Activated T-helper 1 cell treated with anti-CD3 and anti-CD28 coated beads, Interleukin-12 subunit alpha, Interleukin-12 subunit beta, Interleukin-2, Interleukin-4 antibody, amounts not matched to agents 30 ng/mL and 10 ng/mL and 1 ng/mL, durations not matched to agents 14 hours and 24 hours and 36 hours (primary cell): ENCODE measurements at places on chromosomes 1 and 21.
A peak's percentile ranks its signal among the peaks of the same experiment; 100 is the strongest.

DNA sequence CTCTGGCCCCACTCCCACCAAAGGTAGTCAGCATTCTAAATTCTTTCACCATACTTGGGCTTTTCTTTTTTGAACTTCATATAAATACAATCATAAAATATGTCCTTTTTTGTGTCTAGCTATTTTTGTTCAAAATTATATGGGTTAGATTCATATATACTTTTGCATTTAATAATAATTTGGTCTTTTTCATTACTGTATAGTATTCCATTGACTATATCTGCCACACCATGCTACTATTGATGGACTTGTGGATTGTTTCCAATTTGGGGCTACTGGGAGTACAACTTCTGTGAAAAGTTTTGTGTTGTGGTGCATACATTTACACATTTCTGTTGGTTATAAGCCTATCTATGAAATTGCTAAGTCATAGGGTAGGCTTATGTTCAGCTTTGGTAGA is 85.7 kb downstream of the GLUL start:
- no peak overlapping the region for H3K27ac ChIP-seq
- no peaks in the 10 kb centered on the region for H3K36me3 ChIP-seq
- no peak for DNase-seq

- peaks cover 2% of the 10 kb centered on the region for H3K27me3 ChIP-seq
- H3K36me3 ChIP-seq, result peaks cover 55% of the 10 kb centered on the region
- peak overlapping the region; percentile 95 for H3K4me3 ChIP-seq
- peaks cover 72% of the 10 kb centered on the region for H3K4me1 ChIP-seq
- peak overlapping the region; percentile 92 for H3K27ac ChIP-seq
These were observed 1.2 kb downstream of the RUNX3 start for GRCh38 chr1:24928689-24929397.

DNA sequence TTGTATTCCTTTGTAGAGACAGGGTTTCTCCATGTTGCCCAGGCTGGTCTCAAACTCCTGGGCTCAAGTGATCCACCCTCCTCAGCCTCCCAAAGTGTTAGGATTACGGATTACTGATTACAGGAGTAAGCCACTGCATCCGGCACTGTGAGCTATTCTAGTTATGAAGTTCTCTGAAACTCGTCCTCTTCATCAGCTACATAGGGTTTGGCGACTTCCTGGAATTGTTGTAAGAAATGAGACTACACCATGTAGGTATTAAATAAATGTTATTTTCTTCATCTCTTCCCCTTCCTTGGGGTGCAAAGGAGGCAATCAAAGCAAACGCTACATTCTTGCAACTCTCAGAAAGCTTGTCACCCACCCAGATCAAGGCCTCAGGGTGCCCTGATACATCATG is 131.2 kb upstream of the TIAM1 start:
- no peak overlapping the region for H3K27ac ChIP-seq
- peaks cover 13% of the 10 kb centered on the region for H3K27me3 ChIP-seq
- no peaks in the 10 kb centered on the region for H3K4me1 ChIP-seq
- no peak for DNase-seq
- H3K4me3 ChIP-seq, result no peak overlapping the region

DNA sequence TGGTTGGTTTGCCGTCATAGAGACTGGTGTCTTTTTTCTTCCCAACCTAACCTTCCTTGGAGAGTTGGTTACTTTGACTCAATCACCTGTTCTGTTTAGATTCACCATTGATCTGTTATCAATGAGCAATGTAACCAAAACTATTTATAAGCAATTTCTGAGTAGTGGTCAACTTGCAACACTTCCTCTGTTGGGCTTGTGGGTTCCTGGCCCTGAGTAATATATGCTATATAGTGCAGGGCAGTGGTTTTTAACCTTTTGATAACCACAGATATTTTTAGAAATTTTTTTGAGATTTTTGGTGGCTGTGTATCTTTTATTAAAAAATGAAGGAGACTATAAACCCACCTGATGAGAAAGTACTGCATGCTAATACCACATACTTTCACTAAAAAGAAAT is 9.4 kb upstream of the XCL1 start:
- no peak for DNase-seq
- peaks cover 2% of the 10 kb centered on the region for H3K4me1 ChIP-seq
- H3K4me3 ChIP-seq, result no peak overlapping the region
- H3K27me3 ChIP-seq, result peaks cover 26% of the 10 kb centered on the region
- peaks cover 4% of the 10 kb centered on the region for H3K36me3 ChIP-seq

DNA sequence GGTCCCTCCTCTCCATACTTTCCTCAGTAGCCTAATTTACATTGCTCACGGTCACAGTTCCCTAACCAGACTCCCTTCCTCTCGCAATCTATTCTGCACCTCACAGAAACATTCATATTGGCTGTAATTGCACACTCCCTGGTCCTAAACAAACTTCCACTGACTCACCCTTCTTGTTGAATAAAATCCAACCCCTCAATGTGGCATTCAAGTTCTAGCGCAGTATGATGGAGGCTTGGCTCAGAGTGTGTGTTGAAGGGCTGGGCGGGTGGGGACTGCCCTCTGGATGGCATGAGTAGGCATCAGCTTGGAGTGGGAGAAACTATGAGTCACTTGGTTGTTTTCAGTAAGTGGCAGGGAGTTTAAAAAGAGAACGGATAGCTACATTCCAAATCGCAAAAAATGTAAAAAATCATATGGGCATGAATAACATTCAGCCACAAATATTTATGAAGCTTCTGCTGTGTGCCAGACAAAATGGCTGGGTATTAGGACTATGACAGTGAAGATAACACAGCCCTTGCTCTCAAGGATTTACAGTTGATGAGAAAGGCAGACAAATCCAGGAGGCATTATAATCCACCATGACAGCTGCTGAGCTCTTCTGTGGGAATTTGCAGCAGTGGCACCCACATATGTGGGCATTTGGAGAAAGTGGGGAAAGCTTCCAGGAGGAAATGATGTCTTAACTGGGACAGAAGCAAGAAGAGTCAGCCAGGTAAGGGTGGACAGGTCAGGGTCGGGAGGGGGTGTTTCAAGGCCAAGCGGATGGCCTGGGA is 42.2 kb upstream of the LYST start:
- H3K4me1 ChIP-seq, result peaks cover 37% of the 10 kb centered on the region
- no peaks in the 10 kb centered on the region for H3K27me3 ChIP-seq
- H3K36me3 ChIP-seq, result peaks cover 3% of the 10 kb centered on the region
